ENCODE measurements at places on chromosomes 11 and 22.
A peak's percentile ranks its signal among the peaks of the same experiment; 100 is the strongest.

DNA sequence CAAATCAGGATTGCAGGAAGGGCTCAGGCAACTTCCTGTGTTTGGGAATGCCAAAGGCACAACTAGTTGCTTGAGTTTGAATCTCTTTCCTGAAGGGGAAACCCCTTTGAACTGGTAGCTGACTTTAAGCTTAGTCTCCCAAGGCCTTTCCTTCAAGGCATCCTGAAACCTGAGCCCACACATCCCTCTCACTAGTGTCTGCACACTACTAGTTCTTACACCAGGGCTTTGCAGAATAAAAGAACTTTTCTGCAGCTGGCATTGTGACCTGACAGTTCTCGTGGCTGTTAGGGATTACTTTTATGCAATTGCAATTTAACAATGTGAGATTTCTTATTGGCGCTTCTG, 95.4 kb downstream of the EXT2 start:
- no peak for DNase-seq

DNA sequence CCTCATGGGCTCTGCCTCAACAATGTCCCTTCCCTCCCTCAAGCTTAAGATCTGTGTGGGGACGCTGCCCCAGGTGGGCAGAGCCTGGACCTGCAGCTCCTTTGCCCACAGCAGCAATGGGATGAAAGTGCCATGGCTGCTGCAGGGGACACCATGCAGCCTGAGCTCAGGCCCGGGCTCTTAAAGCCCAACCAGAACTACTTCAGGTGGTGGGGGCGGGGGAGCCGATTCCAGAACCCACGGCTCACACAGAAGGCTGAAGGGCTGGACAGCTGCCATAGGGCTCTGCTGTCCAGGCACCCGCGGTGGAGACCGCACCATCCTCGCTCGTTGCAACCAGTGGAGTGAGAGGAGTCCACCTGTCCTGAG, 12.5 kb downstream of the CHID1 start:
- no peak for DNase-seq

DNA sequence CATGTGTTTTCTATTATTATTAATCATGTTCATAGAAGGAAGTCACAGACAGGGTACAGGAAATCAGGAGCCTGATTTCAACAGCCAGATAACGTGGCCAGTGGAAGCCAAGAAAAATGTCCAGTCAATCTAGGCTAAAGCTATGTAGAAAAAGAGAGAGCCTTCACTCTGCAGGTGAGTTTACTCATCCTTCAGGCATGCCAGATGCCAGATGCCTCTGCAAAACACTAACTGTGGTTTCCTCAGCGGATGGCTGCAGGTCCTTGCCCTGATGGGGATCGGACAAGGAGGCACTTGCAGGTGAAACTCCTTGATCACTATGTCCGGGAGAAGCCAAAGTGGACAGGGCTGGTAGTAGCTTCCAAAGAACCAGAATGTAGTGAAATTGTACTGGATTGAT, 962.3 kb upstream of the RAG2 start:
- no peak for DNase-seq

GRCh38 chr22:49328118-49328475, 499.6 kb downstream of the BRD1 start:
- DNase-seq, result no peak

DNA sequence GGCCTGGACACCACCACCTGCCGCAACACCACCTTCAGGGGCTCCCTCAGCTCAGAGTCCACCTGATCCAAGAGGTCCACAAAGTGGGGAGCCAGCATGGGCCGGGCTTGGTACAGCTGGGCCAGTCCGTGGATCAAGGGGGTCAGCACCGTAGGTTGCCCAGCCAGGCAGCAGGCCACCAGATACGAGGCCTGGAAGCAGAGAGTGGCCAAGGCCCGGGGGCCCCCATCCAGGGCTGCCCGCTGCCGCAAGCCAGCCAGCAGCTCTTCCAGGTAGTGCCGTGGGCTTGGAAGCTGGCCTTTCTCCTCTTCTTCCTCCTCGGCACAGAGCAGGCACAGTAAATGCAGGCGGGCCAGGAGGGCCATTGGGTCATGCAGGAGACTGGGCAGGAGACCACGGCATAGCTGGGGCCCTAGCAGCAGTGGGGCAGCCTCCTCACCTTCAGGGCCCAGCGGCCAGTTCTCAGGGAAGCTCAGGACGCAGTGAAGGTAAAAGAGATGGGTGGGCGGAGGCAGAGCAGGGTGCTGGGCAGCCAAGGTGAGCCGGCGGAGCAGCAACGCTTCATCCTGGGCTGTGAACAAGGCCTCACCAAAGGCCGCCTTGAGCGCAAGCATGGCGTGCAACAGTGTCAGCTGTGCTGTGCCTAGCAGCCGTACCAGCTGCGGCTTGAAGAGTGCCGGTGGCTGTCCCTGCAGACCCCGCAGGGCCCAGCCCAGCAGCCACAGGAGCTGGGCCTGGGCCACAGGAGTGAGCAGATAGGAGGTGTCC, 1.7 kb downstream of the AP5B1 start:
- no peak for DNase-seq

DNA sequence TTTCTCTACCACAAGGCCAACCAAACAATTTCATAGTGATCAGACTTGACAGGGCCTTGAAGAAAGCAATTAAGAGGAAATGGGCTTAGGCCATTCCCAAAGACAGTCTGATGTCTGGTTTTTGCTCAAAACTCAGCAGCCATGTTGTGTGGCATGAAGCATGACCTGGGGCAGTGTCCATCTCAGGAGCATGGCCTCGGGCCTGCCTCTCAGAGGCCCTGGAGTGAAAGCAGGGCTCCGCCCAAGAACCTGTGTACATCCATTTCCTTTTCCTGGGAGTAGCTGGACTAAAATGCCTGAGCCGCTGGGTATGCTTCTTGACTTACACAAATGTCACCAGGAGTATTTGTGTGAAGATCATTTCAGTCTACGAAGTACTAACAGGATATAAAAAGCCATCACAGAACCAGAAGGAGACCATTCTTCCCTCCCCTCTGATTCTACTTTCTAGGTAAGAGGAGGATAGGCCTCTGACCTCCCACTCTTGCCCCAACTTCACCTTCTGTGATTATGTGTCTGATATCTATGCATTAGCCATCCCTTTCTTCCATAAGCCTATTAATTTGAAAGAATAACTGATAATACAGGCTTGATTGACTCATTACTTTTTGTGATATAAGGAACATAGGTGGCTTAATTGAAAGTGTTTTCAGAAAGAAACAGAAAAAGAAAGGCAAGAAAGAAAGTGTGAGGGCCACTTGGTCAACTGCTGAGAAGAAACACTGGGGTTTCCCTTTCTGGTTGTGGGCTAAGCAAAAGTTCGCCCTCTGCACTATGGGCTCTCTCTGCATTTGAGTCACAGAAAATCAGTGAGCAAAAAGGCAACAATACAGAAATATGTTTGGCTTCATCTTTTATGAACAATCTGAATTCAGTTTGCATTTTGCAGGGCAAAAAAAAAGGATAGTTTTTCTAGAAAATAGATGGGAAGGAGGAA, 188.6 kb upstream of the MTMR2 start:
- no peak for DNase-seq

DNA sequence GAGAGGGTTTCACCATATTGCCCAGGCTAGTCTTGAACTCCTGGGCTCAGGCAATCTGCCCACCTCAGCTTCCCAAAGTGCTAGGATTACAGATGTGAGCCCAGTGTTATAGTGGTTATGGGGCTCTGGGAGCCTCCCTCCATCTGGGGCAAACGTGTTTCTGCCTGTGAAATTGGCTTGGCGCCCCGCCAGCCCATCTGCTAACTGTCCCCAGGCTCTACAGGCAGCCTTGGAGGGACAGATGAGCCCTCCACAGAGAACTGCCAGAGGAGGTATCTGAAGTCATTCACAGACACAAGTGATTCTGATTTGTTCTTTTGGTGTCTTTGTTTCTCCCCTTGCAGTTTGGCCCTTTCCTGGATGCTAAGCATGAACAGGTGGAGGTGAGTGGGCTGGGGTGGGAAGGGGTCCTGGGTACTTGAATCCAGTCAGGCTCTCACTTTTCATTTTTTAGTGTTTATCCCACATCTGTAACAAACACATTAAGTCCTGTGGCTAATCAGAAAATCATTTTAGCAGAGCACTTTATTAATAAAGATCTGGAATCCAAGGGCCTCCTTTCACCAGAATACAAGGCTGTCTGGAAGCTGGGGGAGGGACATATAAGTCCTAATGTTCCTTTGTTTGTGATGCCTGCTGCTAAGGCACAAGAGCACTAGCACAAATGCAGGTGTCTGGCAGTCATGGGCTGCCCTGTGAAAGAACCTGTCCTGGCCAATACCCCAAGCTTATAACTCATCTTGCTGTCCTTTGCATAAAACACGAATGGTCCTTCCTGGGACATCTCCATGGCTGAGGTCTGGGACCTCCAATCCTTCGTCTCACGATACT, 25.7 kb upstream of the CDC42EP2 start:
- DNase-seq, result peak; percentile 76

- DNase-seq, result peak; percentile 35
Observed at GRCh38 chr11:121105063-121105480, 4.0 kb downstream of the TECTA start.

DNA sequence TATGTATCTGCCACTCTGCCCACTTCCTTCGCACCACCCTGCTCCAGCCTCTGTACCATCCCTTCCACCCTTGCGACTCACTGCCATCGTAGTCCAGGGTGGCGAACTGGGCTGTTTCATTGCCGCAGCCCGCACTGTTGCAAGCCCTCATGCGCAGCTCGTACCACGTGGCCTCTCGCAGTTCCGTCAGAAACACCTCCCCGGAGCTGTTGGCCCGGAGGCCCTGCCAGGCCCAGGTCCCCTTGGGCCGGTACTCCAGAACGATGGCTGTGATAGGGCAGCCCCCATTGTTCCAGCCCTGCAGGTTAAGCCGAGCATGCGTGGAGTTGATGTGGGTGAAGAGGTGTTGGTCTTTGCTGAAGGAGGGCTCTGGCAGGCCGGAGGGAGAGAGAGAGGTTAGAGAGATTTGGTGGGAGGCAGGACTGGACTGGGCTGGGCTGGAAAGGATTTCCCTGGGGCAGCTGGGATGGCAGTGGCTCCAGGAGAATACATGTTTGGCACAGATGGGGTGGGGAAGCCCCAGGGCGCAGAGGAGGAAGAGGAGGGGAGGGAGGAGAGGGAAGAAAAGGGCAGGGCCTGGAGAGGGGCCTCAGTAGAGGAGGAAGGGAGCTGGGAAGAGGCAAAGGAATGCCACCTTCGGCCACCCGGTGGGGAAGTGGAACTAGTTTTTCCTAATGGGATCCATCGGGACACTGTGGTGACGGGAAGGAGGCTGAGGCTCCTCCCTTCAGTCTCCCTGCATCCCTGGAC, 109.6 kb downstream of the CEP164 start:
- no peak for DNase-seq

GRCh38 chr11:38476808-38477575, 1879.0 kb upstream of the RAG2 start:
- DNase-seq, result no peak

DNA sequence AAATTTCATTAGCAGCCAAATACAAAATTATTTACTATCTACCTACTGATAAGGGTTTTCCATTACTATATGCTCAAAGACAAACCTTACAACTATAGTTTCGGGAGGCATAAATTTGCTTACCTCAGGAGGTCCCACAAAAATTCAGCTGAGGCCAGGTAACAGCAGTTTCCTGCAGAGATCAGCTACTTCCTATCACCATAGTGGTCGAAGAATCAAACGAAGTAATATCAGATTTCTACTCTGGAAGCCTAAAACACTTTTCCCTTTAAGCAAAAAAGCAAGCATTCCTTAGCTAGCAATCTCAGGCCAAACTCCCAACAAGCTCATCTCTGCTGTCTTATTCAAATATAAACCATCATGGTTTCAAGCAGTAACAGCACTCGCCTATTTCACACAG, 3.1 kb downstream of the NAP1L4 start:
- no peak for DNase-seq

- DNase-seq, result no peak
Observed at GRCh38 chr11:65116370-65117205, 913 bp downstream of the ZNHIT2 start.

DNA sequence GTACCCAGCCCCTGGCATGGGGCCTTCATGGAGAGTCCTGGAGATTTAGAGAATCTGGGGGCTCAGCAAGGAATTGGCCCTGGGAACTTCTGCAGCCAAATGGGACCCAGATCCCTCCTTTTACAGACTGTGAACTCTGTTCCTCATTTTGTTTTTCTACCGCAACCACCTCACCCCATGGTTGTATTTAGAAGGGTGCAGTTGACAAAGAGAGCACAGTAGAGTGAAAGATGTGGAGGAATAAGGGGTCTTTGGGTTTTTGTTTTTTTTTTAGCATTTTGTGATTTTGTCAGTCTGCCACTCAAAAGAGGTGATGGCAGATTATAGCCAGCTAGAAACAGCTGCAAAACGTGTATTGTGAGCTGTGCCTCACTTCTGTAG, 1.9 kb downstream of the ZNF74 start:
- DNase-seq, result no peak

DNA sequence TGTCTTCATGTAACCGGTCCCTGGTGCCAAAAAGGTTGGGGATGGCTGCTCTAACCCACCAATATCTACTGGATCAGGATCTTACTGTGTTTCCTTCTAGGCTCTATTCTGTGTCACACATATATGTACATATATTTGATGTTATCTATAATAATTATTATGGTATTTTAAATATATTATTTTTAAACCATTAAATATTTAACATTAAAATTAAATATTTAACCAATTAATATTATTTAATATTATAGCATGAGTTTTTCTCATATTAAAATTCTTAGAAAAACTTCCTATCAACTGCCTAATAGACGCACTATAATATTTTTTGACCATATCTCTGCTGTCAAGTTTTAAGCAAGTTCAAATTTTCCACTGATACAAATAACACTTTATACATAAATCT, 196.9 kb upstream of the PLET1 start:
- DNase-seq, result no peak

- DNase-seq, result peak; percentile 40
Observed at GRCh38 chr11:22432291-22433093, 94.3 kb downstream of the SLC17A6 start.

GRCh38 chr11:125416981-125417935, 78.8 kb downstream of the FEZ1 start:
- no peak for DNase-seq

DNA sequence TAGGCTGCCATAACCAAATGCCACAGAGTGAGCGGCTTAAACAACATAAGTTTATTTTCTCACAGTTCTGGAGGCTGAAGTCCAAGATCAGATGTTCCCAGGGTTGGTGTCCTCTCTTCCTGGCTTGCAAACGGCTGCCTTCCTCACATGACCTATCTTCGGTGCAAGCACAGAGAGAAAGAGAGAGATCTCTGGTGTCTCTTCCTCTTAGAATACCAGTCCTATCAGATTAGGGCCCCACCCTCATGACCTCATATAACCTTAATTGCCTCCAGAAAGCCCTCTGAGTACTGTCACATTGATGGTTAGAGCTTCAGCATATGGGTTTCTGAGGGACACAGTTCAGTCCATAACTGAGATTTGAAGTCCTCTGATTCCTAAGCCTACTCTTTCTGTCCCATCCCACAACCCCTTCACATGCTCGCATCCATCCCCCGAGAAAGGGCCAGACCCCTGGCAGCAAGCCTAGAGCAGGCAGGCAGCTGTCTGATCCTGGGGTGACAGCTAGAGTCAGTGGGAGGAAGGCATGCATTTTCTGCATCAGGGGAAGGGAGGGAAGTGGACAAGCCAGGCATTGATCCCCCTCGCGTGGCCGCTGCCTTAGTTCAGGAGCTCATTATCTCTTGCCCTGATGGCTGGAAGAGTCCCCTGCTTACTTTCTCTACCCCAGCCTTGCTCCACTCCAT, 114.1 kb downstream of the FAR1 start:
- no peak for DNase-seq

Data from left ventricle myocardium inferior (tissue), 1 donor.